ENCODE measurements at places on chromosomes 2 and 18.
A peak's percentile ranks its signal among the peaks of the same experiment; 100 is the strongest.

DNA sequence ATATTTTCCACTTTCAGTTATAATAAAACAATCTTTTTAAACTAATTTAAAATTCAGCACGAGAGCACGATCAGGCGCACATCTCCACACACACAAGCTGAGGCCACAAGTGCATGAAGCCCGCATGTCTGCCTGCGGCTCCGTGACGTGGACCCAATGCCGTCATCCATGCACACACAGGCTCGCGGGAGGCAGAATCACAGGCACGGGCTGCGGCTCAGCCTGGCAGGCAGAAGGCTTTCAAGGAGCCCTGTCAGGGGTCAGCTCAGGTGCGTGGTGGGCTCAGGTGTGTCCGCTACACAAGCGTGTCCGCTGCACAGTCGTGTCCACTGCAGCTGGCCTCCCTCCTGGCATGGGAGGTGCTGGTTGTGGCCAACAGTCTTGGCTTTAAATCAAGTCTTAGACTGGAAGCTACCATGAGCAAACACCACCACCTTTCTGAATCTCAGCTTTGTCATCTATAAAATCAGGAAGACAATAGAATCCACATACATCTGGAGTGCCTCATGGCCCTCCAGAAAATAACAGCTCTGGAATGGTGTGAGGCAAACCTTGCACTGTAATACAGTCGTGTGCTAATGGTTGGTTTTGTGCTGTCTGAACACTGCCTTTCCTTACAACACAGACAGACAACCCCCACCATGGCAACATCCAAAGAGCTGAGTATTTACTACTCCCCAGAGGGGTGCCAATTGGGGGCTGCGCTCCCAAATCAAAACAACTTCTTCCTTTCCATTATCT lies 210.1 kb downstream of the NDUFA10 start:
- DNase-seq, result no peak

DNA sequence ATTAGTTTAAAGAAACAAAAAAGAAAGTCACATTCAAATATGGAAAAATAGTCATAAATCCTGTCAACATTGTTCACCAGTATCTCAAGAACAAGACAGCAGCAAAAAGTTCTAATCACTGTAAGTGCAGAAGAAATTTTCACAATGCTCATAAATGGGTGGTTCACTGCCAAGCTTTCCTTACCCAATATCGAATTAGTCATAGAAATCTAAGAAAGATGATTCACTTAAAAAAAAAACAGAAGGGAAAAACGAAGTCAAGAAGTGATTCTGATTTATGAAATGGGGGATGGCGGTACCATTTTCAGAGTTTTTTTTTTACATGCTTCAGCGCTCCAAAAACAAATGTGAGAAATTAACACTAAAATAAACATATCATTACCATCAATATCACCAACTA lies 156.7 kb downstream of the EXOC6B start:
- DNase-seq, result no peak

DNA sequence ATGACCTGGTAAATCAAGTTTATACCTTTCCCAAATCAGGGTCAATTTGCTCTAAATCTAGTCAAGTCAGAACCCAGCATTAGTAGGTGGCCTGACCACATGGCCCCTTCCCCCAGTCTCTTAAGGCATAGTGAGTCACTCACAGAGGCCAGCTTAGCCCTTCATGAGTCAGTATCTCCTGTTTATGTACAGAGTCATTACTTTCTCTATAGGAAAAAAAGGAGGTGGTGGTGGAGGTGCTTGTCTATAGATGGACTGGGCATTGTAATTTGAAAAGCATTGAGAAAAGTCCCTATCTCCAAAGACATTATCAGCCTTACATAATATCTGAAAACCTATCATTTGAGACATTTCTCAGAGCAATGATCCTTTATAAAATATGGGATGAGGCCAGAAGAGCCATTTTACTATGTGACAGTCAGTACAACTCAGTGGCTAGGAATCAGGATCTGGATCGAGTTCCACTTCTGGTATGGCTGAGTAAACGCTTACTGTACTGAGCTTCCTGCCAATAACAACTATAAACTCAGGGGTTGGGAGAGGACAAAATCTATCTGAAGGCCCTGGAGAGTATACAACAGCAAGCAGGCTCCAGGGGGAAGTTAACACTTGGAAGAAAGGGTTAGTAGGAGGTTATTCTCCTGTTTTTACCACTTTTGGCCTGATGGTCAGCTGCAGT lies 22.5 kb upstream of the SIGLEC15 start:
- peak; percentile 42 for DNase-seq

GRCh38 chr18:12359515-12359927 lies 17.5 kb downstream of the AFG3L2 start:
- no peak for DNase-seq

DNA sequence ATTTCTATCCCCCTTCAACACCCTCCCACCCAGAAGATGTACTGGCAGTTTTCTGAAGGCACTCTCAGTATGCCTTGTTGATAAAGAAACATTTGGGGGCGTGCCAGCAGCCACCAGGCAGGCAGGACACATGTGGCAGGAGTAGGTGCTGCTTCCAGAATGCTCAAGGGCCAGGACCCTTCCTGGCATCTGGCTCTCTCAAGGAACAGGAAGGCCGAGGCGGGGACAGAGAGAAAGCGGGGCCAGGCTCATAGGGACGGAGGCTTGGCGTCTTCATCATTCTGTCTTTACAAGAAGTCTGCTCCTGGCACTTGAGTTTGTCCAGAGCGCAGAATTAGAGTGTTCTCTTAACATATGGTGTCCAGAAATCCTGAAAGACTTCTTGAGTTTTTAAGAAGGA lies 121.6 kb downstream of the FAM210A start:
- no peak for DNase-seq

- no peak for DNase-seq
These were observed 208.7 kb downstream of the KCNE4 start for GRCh38 chr2:223260681-223261080.

DNA sequence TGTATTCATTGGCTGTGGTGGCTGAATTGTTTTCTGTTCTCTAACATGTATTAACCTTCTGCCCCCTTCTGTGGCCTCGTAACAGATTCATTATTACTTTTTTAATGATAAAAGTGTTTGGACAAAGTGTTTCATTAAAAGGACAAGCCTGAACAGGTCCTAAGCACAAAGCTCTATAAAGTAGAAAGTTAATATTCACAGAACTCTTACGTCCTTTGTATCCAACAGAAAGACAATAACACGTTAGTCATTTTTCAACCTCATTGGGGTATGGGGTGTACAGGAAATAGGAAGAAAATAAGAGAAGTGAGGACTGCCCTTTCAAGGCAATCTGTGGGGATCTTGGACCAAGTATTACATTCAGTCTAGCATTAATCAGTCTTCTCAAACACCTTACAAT lies 105.5 kb upstream of the RGPD4 start:
- no peak for DNase-seq

GRCh38 chr2:3265981-3266924 lies 111.4 kb downstream of the EIPR1 start:
- DNase-seq, result no peak

All from T1000 (cell line).